Endothelial cell (in vitro differentiated cells): ENCODE measurements at places on chromosomes 2 and 18. TPM values are rescaled to one million over a fixed set of nuclear protein-coding genes. Genes with fewer than 3 reads are reported as not detected.

Gene CGREF1
- total RNA-seq, result not detected

Gene DCDC2C
- total RNA-seq, result not detected

Gene AQP12A
- not detected for total RNA-seq

Gene SH2D6
- 0.33 TPM for total RNA-seq

Gene SP3
- 76.2 TPM for total RNA-seq

Gene PAX3
- total RNA-seq, result 16.5 TPM

Gene ESPNL
- 0.82 TPM for total RNA-seq

Gene THSD7B
- 10.5 TPM for total RNA-seq

Gene FAP
- not detected for total RNA-seq

DNA sequence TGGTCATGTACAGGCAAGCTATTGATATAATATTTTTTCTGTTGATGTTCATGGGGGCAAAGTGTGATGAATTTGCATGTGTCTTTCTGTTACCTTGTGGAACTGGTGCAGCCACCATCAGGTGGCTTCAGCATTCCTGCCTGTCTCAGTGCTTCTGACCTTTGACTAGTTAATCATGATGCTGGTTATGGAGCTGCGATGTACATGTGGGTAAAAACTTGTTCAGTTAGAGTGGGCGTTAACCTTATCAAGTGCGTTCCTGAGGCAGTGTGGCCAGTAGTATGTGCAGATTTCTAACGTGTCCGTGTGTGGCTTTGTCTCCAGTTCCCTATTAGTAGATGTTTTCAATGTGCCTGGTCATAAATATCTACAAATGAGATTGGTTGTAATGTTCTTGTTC, 127.4 kb upstream of the ZSWIM2 start:
- no peaks in the 10 kb centered on the region for H3K4me1 ChIP-seq
- no peak overlapping the region for H3K4me3 ChIP-seq
- H3K27ac ChIP-seq, result no peak overlapping the region
- peaks cover 3% of the 10 kb centered on the region for H3K36me3 ChIP-seq
- peaks cover 4% of the 10 kb centered on the region for H3K27me3 ChIP-seq

DNA sequence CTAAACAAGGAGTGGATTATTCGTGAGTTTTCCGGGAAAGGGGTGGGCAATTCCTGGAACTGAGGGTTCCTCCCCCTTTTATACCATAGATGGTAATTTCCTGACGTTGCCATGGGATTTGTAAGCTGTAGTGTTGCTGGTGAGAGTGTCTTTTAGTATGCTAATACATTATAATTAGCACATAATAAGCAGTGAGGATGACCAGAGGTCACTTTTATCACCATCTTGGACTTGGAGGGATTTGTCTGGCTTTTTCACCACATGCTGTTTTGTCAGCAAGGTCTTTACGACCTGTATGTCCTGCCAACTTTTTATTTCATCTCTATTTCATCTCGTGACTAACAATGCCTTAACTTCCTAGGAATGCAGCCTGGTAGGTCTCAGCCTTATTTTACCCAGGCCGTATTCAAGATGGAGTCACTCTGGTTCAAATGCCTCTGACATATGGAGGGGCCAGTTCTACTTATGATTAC, 124.8 kb upstream of the B3GNT2 start:
- H3K27me3 ChIP-seq, result no peaks in the 10 kb centered on the region
- no peak overlapping the region for H3K4me3 ChIP-seq
- peaks cover 6% of the 10 kb centered on the region for H3K4me1 ChIP-seq
- peaks cover 7% of the 10 kb centered on the region for H3K36me3 ChIP-seq
- no peak overlapping the region for H3K27ac ChIP-seq

DNA sequence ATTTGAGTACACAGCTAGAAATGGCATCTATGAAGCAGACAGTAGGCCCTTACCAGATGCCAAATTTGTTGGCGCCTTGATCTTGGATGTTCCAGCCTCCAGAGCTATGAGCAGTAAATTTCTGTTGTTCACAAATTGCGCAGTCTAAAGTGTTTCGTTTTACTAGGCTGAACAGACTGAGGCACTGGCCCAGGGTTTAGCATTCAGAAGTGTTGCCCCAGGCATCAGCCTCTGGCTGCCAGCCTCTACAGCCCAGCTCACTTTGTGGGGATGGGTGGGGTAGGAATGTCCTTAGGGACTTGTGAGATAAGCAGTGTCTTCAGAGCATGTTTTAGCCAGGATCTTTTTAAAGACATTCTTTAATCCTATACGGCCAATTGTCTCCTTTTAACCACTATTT, 51.5 kb upstream of the MGAT5 start:
- no peaks in the 10 kb centered on the region for H3K27me3 ChIP-seq
- DNase-seq, result no peak
- H3K36me3 ChIP-seq, result no peaks in the 10 kb centered on the region
- no peak overlapping the region for H3K27ac ChIP-seq
- H3K4me3 ChIP-seq, result no peak overlapping the region

DNA sequence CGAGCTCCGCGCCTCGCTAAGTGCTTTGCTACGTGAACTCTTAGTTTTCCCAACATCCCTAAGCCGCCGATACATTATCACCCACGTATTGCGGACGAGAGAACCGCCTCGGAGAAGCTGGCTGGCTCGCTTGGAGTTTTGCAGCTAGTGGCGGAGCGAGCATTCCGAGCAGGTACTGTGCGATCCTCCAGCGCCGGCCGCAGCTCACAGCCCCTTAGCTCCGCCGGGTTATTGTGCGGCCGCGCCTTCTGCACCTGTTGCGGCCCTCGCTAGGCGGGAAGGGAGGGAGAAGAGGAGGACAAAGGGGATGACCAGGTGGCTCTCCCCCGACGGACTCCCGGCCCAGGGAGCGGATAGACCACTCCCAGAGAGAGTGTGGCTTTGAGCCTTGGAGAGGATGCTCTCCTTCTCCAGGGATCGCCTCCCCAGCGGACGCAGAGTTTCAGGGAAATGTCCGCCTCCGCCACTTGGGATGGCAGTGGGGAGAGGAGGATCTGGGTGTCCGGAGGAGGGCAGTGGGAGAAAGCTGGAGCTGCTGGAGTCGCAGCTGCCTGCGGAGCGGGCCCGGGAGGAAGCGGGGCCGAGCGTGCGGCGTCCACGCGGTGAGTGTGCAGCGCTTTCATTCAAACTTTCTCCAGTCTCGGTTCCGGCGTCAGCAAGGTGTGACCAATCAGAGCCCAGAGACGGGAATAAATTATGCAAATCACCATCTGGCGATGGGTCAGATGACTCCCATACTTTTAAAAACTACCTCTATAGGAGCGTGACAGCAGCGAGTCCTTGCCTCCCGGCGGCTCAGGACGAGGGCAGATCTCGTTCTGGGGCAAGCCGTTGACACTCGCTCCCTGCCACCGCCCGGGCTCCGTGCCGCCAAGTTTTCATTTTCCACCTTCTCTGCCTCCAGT, at the start of gene LIPG:
TSS of gene LIPG (plus strand) at position 769 of the 905 bp plus-strand sequence. CDS start 252 bp downstream, outside the sequence.
- peaks cover 23% of the 10 kb centered on the region for H3K4me1 ChIP-seq
- H3K36me3 ChIP-seq, result no peaks in the 10 kb centered on the region
- peaks cover 13% of the 10 kb centered on the region for H3K27me3 ChIP-seq
- peak; percentile 51 for DNase-seq
- H3K4me3 ChIP-seq, result peak within 1 kb of the TSS; percentile 92
- H3K27ac ChIP-seq, result peak within 1 kb of the TSS; percentile 24

GRCh38 chr2:239159476-239159911, 241.3 kb downstream of the HDAC4 start:
- no peak overlapping the region for H3K27ac ChIP-seq
- peaks cover 22% of the 10 kb centered on the region for H3K36me3 ChIP-seq
- no peak overlapping the region for H3K4me3 ChIP-seq

DNA sequence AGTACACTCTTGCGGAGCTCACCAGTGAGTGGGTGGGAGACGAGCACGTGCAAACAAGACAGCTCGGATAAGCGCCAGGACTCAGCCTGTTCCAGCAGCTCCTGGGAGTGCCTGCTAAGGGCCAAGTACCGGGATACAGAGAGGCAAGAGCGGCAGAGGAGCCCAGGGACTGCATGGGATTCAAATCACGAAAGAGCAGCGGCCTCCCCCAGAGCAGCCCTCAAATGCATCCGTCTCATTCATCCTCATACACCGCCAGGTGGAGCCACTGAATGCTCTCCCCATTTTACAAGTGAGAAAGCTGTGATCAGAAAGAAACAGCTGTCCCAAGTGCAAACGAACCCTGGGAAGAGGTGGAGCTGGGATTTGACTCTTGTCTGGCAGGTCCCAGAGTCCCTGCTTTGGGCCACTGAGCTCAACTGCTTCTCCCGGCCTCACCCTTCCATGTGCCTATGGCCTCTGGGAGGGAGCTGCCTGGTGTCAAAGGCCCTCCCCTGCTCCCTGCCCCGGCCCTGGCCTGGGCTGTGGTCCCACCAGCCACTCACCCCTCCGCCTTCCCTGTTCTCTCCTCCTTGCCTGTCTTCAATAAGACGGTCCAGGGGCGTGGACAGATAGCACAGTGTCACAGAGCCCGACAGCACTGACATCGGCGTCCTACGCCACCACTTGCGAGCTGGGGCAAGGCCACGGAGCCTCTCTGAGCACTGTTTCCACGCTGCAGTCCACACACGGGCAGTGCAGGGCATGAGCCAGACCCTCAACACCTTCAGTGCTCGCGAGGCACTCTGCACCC, 72.8 kb upstream of the TAF1B start:
- peak; percentile 76 for DNase-seq
- H3K27me3 ChIP-seq, result peaks cover 20% of the 10 kb centered on the region
- H3K4me1 ChIP-seq, result peaks cover 9% of the 10 kb centered on the region

DNA sequence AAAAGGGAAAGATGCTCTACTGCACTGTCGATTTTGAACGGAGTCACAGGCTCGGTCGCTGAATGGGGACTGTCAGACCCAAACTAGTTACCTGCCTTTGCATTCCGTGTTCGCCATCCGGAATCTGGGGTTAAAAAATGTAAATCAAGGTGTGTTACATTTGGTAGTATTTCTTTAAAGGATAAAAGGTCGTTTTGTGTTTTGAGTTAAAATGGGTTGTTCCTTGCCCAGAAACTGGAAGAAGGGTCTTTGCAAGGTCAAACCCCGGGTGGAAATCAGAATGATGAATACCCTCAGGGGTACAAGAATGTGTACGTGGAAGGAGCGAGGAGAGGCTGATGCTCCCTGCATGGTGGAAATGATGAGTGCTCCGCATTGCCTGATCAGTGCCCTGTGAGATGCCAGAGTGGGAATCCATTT, 1.0 kb downstream of the VSNL1 start:
- peaks cover 39% of the 10 kb centered on the region for H3K4me1 ChIP-seq
- peaks cover 5% of the 10 kb centered on the region for H3K27me3 ChIP-seq
- H3K4me3 ChIP-seq, result peak overlapping the region; percentile 95
- peak overlapping the region; percentile 57 for H3K27ac ChIP-seq
- no peaks in the 10 kb centered on the region for H3K36me3 ChIP-seq

GRCh38 chr2:224507789-224508188, 77.4 kb downstream of the CUL3 start:
- H3K4me3 ChIP-seq, result no peak overlapping the region
- H3K27me3 ChIP-seq, result peaks cover 1% of the 10 kb centered on the region
- H3K4me1 ChIP-seq, result no peaks in the 10 kb centered on the region
- H3K27ac ChIP-seq, result no peak overlapping the region
- no peak for DNase-seq

DNA sequence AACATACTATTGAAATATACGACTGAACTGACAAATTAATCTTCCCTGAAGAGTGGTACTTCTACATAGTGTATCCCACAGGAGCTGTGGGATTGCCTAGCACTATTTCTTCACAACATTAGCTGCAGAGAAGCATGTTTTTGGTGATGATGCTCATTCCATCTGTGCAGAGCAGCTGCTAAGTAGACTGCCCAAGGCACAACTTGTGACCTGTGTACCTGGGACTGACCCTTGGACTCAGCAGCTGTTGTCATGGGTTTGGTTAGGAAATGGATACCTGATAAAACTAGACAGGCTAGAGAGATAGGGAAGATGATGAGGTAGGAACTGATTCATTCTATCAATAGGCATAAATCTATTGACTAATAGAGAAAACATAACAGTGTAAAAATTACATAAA, 1204.0 kb downstream of the DSC3 start:
- no peak overlapping the region for H3K27ac ChIP-seq
- DNase-seq, result no peak
- H3K4me3 ChIP-seq, result no peak overlapping the region
- H3K4me1 ChIP-seq, result no peaks in the 10 kb centered on the region

GRCh38 chr2:21643180-21643579, 519.4 kb downstream of the TDRD15 start:
- H3K27ac ChIP-seq, result no peak overlapping the region
- H3K4me1 ChIP-seq, result peaks cover 6% of the 10 kb centered on the region
- H3K27me3 ChIP-seq, result no peaks in the 10 kb centered on the region
- DNase-seq, result no peak
- H3K4me3 ChIP-seq, result no peak overlapping the region

- H3K27me3 ChIP-seq, result no peaks in the 10 kb centered on the region
- H3K4me1 ChIP-seq, result peaks cover 8% of the 10 kb centered on the region
- no peaks in the 10 kb centered on the region for H3K36me3 ChIP-seq
- no peak for DNase-seq
- no peak overlapping the region for H3K27ac ChIP-seq
- H3K4me3 ChIP-seq, result no peak overlapping the region
Measured at GRCh38 chr2:43718530-43719124, 42.4 kb upstream of the C1GALT1C1L start.

- H3K27ac ChIP-seq, result no peak overlapping the region
- no peak for DNase-seq
- no peak overlapping the region for H3K4me3 ChIP-seq
- H3K27me3 ChIP-seq, result peaks cover 4% of the 10 kb centered on the region
- no peaks in the 10 kb centered on the region for H3K36me3 ChIP-seq
Measured at GRCh38 chr2:190425883-190426658, 17.9 kb downstream of the MFSD6 start.

DNA sequence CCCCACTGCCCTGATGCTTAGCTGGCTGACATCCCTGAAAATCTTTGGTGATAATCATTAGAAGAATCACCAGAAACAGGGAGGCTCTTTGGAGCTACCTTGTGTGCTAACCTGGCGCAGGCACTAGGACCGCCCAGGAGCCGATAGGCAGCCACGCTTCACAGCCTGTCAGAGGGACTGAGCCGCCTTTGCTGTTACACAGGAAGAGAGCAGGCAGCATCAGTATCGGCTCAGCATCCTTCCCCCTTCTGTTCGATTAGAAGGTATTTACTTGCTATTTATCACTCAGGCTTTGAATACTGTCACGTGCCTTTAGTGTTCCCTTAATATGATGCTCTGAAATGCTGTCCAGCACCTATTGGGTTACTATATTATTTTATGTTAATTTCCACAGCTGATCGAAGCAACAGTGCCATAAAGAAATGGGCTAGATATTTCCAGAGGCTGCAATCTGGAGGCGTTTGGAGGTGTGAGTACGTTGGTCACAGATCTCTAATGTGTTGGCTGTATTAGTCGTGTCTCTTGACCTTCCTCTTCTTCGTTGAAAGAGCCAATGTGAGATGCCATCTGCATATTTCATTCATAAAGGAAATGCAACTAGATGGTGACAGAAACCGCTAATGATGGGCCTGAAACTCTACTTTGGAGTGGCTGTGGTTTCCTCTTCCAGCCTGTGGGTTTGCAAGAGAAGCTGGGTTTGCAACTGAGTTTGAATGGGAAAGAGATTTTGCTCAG, 110.4 kb upstream of the RAB27B start:
- H3K36me3 ChIP-seq, result no peaks in the 10 kb centered on the region
- peak; percentile 19 for DNase-seq
- no peak overlapping the region for H3K4me3 ChIP-seq
- H3K27ac ChIP-seq, result no peak overlapping the region
- no peaks in the 10 kb centered on the region for H3K27me3 ChIP-seq

DNA sequence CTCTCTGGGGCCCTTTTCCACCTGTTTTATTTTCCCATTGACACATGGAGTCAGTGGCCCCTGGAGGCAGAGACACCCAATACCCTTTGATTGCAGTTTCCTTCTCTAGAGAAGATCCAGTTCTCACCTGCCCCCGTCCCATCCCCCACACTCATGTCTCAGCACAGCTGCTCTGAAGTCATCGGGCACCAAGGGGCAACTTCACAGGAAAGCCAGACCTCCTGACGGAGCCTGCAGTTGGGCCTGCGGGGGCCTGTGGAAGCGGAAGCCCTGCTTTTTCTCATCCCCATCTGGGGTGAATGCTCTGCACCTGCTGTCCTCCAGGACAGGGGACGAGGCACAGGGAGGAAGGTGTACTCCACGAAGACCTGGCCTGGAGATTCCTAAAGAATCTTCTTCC, 308.3 kb upstream of the EPAS1 start:
- H3K27me3 ChIP-seq, result peaks cover 7% of the 10 kb centered on the region
- DNase-seq, result no peak
- peaks cover 5% of the 10 kb centered on the region for H3K4me1 ChIP-seq
- H3K4me3 ChIP-seq, result no peak overlapping the region
